ENCODE measurements at places on chromosomes 12 and 14. TPM values are rescaled to one million over a fixed set of nuclear protein-coding genes. Genes with fewer than 3 reads are reported as not detected.

The OAS2 gene
- total RNA-seq: not detected

The TAS2R31 gene
- total RNA-seq: 4.3 TPM

The ERP27 gene
- not detected for total RNA-seq

The EML5 gene
- 22.2 TPM for total RNA-seq

The TSPAN9 gene
- total RNA-seq: 17.7 TPM

The SLC16A7 gene
- total RNA-seq: 30.0 TPM

The PLA2G1B gene
- not detected for total RNA-seq

The CELA1 gene
- total RNA-seq: not detected

The KCNMB4 gene
- 0.90 TPM for total RNA-seq

The FGD6 gene
- 9.5 TPM for total RNA-seq

The WNT1 gene
- total RNA-seq: not detected

The CLEC4C gene
- total RNA-seq: not detected

The WIF1 gene
- total RNA-seq: not detected

The APOF gene
- not detected for total RNA-seq

The PROX2 gene
- total RNA-seq: not detected

The CCER1 gene
- total RNA-seq: not detected

The CCDC88C gene
- total RNA-seq: 0.18 TPM

Measured in IMR-90 (cell line).